ENCODE measurements at places on chromosomes 12 and 14.

DNA sequence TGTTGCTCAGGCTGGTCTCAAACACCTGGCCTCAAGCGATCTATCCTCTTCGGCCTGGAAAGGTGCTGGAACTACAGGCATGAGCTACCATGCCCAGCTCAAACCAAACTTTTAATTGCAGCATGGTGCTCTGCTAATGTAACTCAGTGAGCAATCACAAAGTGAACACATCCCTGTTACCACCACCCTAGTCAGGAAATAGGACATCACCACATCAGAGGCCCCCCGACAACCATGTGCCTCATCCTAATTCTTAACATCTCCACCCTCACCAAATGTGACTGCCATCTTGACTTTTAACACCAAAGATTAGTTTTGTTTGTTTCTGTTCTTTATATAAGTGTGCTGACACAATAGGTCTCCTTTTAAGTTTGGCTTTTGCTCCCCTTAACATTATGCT lies 22.8 kb upstream of the SDR39U1 start:
- no peak for DNase-seq

GRCh38 chr14:105864116-105864515 lies 337.7 kb downstream of the TMEM121 start:
- DNase-seq, result no peak

- no peak for DNase-seq
Observed at GRCh38 chr12:110023059-110023980, 24.1 kb downstream of the ANKRD13A start.

- DNase-seq, result no peak
Observed at GRCh38 chr12:7498809-7499208, 4.8 kb downstream of the CD163 start.

DNA sequence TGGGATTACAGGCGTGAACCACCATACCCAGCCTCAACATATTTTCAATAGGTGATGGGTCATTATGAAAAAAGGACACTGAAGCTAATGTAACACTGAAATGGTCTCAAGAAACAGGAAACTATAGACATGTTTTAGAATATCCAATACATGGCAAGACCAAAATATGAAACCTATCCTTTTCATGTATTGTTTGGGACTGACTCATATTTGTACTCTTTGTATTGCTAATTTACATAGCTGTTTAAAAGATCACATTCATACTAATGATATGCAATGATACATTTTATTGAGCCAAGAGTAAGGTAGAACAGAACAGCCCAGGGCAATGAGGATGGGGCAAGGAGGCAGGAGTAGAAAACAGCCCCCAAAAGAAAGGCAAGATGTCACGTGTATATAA lies 32.6 kb downstream of the RESF1 start:
- no peak for DNase-seq

DNA sequence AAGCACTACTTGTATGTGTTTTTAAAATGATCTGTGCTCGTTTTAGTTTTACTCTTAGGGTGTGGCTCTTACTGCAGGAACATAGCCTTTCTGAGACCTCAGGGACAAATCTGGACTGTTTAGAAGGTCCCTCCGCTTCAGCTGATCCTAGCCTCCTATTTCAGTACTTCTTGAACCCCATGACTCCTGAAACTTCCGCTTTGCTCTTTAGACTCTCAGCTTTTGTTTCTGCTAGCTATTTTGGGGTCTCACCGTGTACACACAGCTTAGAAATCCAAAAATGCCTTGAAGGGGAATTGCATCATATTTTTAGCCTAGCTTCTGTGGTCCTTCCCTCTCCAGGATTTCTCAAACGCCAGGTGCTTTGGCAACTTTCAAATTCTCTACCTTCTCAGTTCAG lies 8.3 kb downstream of the OR11G2 start:
- no peak for DNase-seq
